ENCODE measurements at places on chromosomes 7 and 10.

DNA sequence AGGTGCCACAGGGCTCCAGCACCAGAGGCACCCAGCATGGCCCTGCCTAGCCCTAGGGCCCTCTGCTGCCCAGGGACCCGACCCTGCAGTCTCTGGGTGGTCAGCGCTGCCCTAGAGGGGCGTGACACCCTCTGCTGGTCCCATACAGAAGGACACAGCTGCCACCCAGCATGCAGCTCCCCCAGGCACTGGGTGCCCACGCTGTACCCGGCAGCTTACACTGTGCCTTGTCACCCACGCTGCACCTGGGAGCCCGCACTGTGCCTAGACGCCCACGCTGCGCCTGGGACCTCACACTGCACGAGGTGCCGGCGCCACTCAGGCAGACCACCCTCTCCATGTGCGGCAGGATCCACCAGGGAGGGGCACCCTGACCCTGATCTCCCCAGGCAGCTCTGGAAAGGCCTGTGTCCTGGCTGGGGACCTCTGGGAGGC lies 55.2 kb downstream of the PWWP2B start:
- DNase-seq = no peak

DNA sequence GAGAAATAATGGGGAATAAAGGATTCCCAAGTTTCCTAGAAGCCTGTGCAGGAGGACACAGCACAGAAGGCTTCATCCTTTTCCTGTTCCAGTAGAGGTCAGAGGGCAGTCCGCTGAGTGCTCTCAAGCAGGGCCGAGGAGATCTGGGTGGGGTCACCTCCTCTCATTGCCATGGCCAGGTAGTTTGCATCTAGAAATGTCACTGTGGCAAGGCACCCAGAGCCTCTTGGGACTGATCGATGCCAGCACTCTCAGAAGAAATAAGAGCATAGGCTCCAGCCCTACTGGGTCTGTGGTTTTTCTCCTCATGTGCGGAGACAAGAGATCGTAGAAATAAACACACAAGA lies 7.9 kb downstream of the NUB1 start:
- DNase-seq = no peak

GRCh38 chr7:98027342-98028033 lies 37.5 kb upstream of the OCM2 start:
- DNase-seq = no peak

GRCh38 chr7:155860840-155861479 lies 48.7 kb upstream of the SHH start:
- no peak for DNase-seq

DNA sequence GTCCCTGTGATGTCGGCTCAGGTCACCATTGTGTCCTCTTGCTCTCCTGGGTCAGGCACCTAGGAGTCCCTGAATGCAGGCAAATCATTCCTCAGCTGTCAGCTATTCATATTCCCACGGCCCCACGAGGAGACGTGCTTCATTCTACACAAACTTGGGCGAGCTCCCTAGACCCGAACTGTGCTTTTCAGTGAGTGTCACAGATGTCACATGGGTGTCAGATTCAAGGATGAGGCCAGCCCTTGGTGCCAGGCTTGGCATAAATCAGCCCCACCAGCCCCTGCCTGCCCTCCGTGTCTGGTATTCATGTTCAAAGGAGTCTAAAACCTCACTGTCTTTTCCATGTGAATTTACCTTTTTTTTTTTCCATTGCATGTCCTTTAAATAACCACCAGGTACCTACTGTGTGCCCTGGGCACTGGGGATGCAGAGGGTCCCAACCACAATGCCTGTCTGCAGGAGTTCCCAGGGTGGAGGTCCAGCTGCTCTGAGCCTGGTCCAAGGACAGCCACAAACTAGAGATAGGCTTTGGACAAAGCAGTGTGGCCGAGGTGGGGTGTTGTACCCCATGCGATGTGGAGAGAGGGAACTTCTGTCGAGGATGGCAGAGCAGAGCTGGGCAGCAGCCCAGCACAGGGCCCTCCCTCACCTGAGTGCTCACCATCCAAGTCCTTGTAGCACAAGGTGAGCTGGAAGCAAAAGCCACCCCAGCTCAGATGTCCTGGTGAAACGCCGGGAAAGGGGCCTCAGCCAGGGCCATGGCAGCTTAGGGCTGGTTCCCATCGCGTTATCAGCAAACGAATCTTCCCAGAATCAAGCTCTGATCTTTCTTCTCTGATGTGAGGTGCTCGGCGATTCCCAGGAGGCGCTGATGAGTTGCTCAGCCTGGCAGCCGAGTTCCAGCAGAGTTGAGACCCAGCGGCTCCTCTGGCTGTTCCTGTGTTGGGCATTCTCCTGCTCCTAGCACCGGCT lies 611.9 kb downstream of the PTPRN2 start:
- no peak for DNase-seq

DNA sequence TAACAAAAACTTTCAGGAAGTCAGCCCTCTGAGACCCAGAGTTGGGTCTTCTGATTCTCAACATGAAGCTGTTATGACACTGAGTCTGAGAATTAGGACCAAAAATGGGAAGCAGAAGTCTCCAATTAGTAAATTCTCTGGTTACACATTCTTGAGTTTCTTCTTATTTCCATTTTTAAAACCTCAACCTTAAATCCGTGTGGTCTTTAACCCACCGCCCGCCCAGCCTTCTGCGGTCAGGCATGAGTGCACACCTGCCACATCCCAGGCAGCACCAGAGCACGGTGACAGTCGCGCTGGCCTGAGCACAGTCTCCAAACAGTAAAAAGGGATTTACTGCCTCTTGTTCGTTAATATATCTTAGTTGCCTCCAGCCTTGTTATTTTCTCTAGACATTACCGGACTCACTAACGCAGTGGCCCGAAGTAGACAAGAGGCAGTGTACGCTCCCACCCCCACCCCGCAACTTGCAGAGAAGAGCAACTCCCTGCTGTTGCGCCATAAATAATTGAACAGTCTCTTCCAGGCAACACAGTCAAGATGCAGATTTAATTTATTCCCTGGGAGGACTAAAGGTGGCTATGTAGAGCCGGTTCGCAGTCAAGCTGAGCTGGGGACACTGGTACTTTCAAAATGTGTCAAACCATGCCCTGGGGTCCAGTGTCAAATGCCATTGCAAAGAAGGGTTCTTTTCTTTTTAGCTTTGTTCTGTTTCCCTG lies 147.0 kb upstream of the CELF2 start:
- no peak for DNase-seq

GRCh38 chr7:31683445-31684225 lies 3.4 kb upstream of the PPP1R17 start:
- DNase-seq = no peak

- DNase-seq = no peak
Observed at GRCh38 chr7:111933609-111934008, 272.6 kb downstream of the DOCK4 start.
